LoVo (cell line): ENCODE measurements at places on chromosomes 12 and 14.

DNA sequence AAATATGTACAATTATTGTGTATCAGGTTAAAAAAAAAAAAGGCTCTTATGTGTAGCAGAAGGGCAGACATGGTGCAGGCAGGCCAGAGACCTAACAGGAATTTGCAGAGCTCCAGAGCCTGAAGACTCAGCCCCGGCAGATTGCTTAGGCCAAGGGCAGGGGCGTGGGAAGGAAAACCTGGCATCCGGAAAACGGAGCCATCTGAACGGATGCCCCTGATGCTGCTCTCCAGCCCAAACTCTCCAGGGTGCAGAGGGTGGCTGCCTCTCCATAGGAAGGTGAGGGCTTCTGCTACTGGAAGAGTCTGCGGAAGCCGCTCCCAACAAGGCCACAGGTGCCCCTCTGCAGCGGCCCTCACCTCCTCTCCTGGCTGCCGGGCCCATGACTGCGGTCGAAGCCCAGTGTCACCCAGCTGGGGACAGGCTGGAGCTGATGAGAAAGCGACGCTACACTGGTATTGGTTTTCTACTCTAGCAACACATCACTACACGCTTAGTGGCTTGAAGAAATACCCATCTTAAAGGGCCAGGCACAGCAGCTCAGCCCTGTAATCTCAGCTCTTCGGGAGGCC lies 19.4 kb downstream of the ACADS start:
- DNase-seq = no peak

DNA sequence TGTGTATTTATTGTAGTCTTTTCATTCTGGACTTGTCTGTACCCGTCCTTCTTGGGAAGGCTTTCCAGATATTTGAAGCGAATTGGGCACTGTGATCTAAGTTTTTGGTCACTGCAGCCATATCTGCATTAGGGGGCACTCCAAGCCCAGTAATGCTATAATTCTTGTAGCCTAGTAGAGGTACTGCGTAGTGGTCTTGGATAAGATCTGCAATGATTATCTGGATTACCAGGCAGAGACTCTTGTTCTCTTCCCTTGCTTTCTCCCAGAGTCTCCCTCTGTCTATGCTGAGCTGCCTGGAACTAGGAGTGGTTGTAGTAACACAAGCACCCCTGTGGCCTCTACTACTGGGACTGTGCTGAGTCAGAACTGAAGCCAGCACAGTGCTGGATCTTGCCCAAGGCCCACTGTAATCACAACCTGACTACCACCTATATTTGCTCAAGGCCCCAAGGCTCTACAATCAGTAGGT lies 30.0 kb downstream of the SLC38A2 start:
- no peak for DNase-seq

DNA sequence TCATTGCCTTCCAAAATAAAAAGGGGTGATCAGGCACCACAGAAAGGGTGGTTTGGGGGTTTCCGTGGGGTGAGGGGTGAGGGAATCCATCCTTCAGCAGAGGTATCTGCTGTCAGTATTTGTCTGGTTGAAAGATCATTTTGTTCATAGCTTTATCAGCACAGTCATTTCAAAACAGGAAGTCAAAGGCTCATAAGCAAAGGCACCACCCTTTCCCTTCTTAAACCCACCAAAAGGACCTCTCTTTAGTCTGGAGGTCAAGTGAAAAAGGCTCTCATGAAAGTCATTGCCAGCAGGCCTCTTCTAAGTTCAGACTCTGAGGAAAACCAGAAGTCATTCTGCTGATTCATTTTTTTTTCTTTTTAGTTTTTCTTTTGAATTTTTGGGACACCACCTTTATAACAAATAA lies 6.2 kb downstream of the CHST11 start:
- no peak for DNase-seq

DNA sequence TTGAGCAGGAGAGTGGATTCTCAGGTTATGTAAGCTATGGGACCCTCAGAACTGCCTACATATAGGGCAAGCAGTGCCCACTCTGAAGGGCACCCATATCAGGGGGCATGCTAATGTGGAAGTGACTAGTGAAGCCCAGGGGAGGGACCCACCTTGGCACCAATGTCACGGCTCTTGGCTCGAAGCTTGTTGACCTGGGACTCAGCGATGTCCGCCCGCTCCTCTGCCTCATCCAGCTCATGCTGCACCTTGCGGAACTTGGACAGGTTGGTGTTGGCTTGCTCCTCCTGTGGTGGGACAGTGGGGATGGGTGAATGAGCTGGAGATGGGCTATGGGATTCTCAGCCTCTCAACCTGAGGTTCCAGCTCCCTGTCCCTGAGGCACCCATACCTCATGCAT lies 5.4 kb downstream of the CMTM5 start:
- no peak for DNase-seq

DNA sequence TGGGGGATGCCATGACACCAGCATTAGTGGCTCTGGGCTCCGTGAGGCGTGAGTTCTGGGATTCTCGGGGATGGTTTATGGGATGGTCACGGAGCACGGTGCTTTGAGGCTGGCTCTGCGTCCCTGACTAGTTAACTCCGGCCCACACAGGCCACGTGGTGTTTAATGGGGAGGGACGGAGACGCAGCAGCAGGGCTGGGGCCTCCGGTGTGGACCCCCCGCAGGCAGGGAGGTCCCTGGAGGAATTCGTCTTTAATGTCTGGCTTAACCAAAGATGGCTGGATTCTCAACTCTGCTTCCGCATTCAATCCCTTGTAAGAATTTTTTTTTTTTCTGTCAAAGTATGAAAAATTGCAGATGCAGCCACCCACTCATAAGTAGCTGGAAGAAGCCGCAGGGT lies 86.4 kb upstream of the RFLNA start:
- DNase-seq = no peak

DNA sequence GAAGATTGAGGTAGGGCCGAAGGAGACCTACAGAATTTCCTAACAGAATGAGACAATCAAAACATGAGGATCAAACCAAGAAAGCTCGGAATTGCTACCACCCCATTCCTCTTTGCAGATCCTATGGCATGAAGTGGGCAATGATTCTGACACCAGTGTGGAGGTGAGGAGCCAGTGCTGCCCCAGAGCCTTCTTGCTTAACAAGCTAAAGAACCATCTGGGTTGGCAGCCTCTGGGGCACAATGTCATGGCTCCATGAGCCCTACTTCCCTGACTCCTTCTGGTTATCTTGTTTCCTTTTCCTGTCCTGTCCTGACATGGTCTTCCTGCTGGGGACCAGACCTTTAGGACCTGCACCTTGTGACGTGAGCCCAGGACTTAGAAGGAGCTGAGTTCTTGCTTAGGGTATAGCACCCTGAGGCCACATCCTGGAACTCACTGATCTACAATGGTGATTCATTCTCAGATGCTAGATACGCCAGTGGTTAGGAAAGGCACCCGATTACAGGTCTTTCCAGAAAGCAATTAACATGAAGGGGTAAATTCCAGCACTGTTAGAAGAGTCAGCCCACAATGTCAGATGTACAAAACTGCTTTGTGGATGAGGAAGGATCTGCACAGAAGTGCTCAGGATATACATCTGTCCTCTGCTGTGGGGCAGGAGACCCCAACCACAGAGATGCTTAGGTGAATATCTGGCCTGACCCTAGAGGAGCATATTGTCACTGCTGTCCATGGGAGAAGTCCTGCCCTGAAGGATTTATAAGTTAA lies 324.2 kb downstream of the ZFP36L1 start:
- DNase-seq = no peak

- no peak for DNase-seq
Measured at GRCh38 chr12:127308148-127308547, 958.8 kb upstream of the TMEM132C start.

GRCh38 chr14:105878554-105878953 lies 352.2 kb downstream of the TMEM121 start:
- DNase-seq = no peak

- no peak for DNase-seq
Measured at GRCh38 chr12:24931666-24932405, 17.1 kb downstream of the BCAT1 start.

DNA sequence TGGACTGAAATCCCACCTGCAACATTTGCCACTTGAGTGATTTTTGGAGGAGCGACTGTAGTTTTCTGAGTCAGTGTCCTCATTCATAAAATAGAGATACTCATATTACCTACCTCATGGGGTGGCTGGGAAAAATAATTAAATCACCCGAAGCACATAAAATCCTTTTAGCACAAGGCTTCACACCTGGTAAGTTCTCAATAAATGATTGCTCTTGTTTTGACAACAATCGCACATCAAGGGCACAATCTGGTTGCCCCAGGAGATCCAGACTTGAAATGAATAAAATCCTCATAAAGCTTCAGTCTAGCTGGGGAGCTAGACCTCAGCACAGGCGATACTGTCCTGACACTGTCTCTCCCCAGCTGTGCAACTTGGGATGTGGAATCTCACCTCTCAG lies 76.0 kb upstream of the CCDC60 start:
- DNase-seq = no peak
